Nucleus accumbens (tissue), 56 donors: ENCODE measurements at places on chromosomes 12 and 14.
A peak's percentile ranks its signal among the peaks of the same experiment; 100 is the strongest.

- no peak for DNase-seq
Observed at GRCh38 chr12:123139926-123140675, 10.8 kb downstream of the PITPNM2 start.

GRCh38 chr14:54344445-54344844 is 52.4 kb upstream of the CDKN3 start:
- no peak for DNase-seq

DNA sequence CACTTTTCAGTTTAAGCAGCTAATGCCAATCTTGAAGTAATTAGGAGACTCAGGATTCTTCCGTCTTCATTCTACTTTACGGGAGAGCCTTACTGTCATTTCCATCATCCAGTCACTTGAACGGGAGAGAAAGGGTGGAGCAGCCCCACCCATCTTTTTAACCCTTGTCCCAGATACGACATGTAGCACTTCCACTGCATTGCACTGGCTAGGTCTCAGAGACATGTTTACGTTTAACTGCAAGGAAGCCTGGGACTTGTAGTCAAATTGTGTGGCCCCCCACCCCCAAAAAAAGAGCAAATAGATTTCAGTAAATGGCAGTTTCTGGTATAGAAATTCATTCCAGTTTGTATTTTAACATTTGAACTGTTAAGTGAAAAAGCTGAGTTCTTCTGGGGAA is 46.1 kb upstream of the SYT1 start:
- DNase-seq: no peak

DNA sequence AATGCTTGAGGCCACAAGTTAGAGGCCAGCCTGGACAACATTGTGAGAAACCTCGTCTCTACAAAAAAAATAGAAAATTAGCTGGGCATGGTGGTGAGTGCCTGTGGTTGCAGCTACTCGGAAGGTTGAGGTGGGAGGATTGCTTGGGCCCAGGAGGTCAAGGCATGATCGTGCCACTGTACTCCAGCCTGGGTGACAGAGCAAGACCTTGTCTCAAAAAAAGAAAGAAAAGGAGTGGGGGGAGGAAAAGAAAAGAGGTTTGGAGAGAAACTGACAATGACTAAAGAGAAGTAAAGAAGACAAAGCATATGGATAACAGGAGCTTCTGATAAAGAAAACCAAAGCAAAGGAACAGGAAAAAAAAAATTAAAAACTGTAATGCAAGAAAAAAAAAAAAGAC is 37.4 kb upstream of the SELPLG start:
- DNase-seq: no peak

DNA sequence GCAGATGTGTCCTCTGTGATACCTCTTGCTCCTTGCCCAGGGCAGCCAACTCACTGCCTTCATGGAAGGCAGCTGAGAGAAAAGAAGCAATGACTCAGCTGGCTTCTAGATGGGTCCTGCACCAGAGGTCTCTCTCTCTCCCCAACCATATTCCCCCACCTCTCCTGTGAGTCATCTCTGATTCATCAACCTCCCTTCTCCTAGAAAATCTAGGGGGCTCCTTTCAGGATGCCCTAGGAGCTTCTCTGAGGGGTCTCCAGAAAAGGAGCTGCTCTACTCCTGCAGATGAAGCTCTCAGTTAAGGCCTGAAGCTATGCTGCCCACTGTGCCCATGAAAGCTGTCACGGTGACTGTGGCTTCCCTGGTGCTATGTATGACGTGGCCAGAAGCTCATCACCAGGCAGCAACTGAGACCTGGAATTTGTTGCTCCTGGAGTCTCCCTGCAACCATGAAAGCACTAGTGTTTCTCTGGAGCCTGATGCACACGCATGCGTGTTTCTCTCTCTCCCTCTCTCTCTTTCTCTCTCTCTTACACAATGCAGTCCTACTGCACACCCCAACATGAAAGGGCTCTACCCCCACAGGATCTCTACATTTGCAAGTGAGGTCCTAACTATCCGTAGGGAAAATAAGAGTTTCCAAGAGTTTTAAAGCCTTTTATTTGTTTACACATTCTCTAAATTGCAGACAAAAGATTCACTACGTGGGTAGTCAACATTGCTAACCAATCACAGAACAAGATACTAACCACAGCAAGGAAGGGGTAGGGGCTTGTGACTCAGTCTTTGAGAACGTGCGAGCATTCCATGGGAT is 285.3 kb downstream of the DPF3 start:
- DNase-seq: no peak

DNA sequence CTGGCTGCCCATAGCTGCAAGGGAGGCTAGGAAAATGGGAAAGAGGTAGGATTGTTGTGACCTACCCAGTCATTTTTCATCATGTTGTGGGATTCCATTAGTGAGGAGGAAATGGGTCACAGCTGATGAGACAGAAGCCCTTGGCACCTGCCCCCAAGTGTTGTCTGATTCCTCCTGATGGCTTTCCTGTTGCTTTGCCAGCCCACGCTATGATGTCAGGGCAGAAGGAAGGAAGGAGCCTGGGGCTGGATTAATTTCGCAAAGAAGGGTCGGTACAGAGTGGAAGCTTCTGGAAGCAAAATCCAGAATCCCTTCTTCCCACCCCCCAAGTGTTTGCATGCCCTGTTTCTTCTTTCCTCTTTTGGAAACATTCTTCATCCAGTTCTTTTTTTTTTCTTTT is 8.7 kb downstream of the OTUB2 start:
- DNase-seq: no peak

GRCh38 chr12:64065881-64066451 is 156.1 kb downstream of the KICS2 start:
- no peak for DNase-seq

DNA sequence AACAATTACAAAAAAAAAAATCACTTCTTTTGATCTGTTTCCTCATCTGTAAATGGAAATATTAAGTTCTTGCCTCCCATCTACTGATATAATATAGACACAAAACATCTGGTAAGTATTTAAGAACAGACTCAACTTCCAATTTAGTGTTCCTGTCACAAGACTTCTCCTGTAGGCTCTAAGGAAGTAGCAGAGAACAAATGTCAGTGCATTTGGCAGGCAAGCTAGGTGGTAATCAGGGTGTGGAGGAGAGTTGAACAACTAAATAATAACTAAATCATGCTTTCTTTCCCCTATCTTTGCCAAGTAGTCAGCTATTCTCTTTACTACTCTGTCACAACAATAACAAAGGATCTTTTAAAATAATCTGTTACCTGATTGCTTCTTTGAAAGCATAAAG is 22.1 kb downstream of the BAZ1A start:
- no peak for DNase-seq

DNA sequence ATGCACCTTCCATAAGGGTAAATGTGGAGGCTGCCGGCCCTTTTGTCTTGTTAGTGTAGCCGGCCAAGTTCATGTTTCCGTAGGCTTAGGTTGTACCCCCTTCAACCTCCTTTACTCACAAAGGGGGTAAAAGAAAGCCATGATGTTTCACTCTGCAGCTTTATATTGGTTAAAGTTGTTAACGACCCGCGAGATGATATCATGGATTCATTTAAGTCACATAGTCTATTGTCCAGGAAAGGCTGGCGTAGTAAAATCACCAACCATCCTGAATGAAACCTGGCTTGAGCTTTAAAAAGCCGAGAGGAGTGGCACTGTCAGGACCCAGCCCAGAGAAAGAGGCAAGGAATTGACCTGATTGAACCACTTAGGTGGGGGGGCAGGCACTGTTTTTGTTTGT is 1.3 kb downstream of the UNG start:
- DNase-seq: no peak

DNA sequence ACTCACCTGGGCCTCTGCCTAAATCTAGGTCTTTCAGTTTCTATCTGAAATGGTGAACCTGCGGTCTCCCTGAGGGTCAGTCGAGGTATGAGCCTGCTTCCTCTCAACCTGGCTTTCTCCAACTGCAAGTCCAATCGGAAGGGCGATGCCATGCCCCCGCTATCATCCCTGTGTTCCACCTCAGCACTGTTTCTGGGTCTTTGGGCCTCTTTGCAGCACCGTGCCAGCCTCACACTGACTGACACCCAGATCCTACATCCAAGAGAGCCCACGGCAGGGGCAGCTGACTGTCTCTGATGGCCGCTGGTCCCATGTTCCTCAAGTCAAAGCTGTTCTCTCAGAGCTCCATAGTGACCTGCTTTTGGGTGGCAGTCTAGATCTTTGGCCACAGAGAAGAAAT is 120.7 kb downstream of the PAPOLA start:
- DNase-seq: no peak

DNA sequence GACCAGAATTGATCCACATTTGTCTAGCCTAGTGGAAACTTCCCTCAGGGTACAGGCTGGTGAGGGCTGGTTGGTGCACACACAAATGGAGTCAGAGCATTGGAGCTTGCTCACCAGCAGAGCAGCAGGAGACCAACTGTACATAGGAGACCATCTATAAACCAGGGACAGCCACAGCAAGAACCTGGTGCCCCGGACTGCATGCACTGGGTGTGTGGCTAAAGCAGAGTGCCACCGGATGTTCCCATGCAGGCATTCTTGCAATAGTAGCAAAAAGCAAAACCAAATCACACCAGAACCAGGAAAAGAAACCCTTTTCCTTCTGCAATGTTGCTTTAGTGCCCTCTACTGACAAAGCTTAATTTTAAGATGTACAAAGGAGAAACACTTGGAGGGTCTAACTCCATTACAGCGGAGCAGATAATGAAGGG is 136.4 kb downstream of the MDGA2 start:
- peak; percentile 11 for DNase-seq

- no peak for DNase-seq
Observed at GRCh38 chr12:53067993-53068770, 11.0 kb downstream of the SPRYD3 start.

- DNase-seq: no peak
Observed at GRCh38 chr14:76936483-76936882, 92.0 kb downstream of the IRF2BPL start.

GRCh38 chr12:65925626-65926025 is 101.3 kb downstream of the HMGA2 start:
- DNase-seq: no peak

- no peak for DNase-seq
Observed at GRCh38 chr12:1927051-1927680, 8.7 kb upstream of the CACNA2D4 start.

- DNase-seq: peak; percentile 25
Observed at GRCh38 chr14:66495218-66496098, 9.3 kb downstream of the CCDC196 start.

DNA sequence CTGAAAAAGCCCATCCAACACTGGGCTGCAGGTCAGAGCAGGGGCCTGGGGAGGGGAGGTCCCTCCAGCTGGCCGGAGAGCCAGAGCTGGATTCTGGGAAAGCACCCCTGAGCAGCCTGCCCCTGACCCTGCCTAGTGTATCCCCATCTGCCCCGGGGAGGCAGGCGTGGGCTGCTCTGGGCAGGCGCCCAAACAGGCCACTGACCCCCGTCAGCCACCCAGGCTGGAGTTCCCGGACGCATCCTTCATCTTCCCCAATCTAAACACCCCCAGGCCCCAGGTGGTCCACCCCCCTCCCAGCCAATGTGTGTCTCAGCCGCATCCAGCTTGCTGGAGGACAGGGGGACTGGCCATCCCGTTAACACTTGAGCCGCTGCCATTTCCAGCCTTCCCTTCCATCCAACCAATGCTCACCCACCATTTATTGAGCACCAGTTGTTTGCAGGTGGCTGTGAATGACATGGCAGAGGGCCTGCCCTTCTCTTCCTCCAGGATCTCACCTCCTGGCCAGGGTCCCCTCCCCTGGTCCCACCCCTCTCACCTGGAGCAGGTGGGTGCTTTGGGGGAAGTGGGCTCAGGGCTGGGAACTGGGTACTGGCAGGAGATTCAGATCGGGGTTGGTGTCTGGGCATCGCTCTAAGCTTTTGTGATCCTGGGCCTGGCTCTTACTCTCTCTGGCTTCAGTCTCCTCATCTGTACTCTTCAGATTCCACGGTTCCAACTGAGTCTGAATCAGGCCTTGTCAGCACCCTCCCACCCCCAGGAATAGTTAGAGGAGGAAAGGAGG is 743 bp upstream of the DTX1 start:
- no peak for DNase-seq

GRCh38 chr14:28373721-28374120 is 392.9 kb upstream of the FOXG1 start:
- no peak for DNase-seq

GRCh38 chr12:4089956-4090355 is 183.6 kb upstream of the CCND2 start:
- no peak for DNase-seq

GRCh38 chr12:100445081-100445481 is 28.6 kb upstream of the NR1H4 start:
- DNase-seq: no peak

DNA sequence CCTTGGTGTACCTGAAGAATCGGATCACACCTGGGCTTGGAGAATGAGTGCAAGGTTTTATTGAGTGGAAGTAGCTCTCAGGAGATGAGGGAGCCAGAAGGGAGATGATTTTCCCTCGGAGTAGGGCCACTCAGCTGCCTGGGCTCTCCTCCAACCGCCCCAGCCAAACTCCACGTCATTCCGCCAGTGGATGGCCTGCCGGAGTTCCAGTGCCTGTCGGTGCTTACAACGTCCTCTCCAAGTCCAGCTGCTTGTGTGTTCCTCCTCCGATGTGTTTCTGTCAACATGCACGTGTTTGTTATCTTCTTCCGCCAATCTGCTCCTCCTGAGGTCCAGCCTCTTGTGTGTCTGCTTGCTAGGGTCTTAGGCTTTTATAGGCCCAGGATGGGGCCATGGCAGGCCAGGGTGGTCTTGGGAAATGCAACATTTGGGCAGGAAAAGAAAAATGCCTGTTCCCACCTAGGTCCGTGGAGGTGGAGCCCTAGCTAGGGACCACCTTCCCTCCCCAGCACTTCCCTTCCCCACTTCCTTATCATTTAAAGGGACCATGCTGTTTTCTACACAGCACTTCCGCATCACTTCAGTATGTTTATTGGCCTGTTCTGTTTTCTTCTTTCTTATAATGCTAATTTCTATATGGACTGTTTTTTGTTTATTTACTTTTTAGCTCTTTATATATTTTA is 343.2 kb downstream of the PDZRN4 start:
- DNase-seq: no peak

GRCh38 chr12:63961048-63961447 is 116.5 kb downstream of the SRGAP1 start:
- no peak for DNase-seq

DNA sequence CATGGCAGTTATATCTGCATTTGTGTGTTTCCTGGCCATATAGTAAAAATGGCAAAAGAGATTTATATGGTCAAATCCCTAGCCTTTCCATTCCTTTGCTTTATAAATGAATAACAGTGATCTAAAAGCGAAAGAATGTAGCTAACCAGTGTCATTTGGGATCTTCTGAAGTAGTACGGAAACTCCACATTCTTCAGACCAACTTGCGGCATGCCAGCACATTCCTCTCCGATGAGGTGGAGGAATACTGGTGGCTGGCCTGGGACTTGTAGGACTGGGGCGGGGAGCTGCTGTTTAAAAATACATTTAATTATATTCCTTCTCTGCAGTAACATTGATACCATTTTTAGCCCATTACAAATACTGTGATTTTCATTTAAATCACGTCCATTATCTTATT is 85.3 kb downstream of the SAMD4A start:
- DNase-seq: no peak

GRCh38 chr12:8501720-8502119 is 11.6 kb upstream of the CLEC4D start:
- DNase-seq: no peak
